ENCODE measurements at places on chromosomes 7 and 10. TPM values are rescaled to one million over a fixed set of nuclear protein-coding genes. Genes with fewer than 3 reads are reported as not detected.

DNA sequence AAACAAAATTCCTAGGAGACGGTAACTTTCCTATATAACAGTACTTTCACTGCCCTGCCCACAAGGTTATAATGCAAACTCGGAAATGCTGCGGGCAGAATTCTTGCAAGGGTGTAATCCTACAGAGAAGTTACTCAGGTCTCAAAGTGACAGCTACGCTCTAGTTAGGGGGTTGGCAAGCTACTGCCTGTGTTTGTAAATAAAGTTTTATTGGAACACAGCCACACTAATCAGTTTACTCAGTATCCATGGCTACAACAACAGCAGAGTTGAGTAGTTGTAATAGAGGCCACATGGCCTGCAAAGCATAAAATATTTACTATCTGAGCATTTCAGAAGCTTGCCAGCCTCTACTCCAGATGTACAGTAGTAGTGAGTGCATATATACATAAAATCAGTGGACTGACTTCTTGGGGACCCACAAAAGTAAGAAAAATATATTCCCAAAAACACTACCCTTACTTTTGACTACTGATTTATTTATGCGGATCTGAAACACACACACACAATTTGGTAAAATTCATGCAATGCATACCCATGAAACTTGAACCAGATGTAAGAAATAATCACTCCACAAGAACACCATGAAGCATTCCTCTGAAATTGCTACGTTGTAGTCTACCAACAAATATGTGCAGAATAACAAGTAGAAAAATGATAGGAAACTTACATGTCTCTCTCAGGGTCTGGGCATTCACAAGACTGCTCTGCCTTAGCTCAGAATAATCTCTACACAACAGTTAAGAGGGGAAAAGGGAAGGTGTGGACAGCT lies 53.0 kb downstream of the SMURF1 start:
- no peak for DNase-seq

DNA sequence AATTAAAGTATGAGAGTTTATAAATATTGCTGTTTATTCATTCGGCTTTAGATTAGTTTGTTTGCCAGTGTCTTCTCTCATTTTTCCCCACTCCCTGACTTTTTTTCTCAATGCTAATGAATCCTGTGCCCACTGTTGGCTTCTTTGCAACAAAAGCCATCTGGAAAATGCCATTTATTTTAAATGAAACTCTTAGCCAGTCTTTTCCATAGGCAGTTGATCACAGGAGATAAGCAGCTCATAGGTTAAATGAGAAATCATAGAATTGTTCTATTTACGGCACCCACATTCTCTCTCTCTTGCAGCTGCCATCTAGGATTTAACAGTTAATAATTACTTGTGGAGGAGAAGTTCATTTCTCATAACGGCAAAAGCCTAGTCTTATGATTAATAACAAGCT lies 249.3 kb upstream of the POM121L12 start:
- no peak for DNase-seq

MORN4 gene
- total RNA-seq, result 4.3 TPM

GRCh38 chr10:113433711-113434110 lies 119.1 kb upstream of the HABP2 start:
- DNase-seq, result no peak

TMEM213 gene
- total RNA-seq, result not detected

GRCh38 chr10:10600004-10600403 lies 417.7 kb upstream of the CELF2 start:
- no peak for DNase-seq

DNA sequence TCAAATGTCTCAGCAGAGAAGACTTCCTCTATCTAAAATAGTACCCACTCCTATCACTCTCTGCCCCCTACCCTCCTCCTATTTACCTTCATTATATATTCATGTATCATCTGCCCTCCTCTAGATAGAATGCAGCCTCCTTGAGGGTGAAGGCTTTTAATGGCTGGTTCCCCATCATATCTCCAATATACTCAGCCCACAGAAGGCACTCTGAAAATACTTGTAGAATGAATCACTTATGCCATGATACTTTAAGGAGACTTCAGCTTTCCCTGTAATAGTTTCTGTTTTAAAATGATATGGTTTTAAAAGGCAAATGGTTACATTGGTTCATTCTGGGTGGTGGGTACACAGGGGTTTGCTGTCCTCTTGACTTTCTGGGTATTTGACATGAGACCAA lies 25.3 kb downstream of the GFRA1 start:
- DNase-seq, result peak; percentile 9

- DNase-seq, result peak; percentile 81
These were observed 70.8 kb upstream of the ASAH2 start for GRCh38 chr10:50322077-50322476.

GRCh38 chr7:85292908-85293576 lies 106.2 kb upstream of the SEMA3D start:
- no peak for DNase-seq

DNA sequence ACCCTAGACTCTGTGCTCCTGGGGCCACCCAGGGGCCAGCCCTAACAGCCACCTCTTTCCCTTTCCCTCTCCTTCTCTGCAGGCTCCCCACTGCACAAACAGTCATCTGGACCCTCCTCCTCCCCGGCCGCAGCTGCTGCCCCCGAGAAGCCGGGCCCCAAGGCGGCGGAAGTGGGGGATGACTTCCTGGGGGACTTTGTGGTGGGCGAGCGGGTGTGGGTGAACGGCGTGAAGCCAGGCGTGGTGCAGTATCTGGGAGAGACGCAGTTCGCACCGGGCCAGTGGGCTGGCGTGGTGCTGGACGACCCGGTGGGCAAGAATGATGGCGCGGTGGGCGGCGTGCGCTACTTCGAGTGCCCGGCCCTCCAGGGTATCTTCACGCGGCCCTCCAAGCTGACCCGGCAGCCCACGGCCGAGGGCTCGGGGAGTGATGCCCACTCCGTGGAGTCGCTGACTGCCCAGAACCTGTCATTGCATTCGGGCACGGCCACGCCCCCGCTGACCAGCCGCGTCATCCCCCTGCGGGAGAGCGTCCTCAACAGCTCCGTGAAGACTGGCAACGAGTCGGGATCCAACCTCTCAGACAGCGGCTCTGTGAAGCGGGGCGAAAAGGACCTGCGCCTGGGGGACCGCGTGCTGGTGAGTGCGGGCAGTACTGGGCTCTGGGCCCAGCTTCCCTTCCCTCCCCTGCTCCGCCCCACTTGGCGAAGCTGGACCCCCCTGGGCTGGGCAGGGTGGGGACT lies 49.3 kb downstream of the CLIP2 start:
- DNase-seq, result no peak

- DNase-seq, result no peak
These were observed 185.5 kb downstream of the CFTR start for GRCh38 chr7:117665368-117665767.

GRCh38 chr7:112554591-112554990 lies 73.8 kb downstream of the LSMEM1 start:
- no peak for DNase-seq

DNA sequence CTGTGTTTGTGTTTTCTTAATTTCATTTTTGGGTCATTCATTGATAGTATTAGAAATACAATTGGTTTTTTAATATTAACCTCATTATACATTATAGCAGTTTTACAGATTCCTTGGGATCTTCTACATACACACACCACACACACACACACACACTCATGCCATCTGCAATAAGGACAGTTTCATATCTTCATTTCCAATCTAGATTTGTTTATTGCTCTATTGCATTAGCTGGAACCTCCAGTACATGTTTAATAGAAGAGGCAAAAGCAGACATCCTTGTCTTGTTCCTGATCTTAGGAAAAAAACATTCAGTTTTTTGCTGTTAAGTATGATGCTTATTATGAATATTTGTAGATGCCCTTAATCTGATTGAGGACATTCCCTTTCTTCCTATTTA lies 17.8 kb upstream of the CALU start:
- DNase-seq, result no peak

LAMB1 gene
- total RNA-seq, result 140 TPM

DNA sequence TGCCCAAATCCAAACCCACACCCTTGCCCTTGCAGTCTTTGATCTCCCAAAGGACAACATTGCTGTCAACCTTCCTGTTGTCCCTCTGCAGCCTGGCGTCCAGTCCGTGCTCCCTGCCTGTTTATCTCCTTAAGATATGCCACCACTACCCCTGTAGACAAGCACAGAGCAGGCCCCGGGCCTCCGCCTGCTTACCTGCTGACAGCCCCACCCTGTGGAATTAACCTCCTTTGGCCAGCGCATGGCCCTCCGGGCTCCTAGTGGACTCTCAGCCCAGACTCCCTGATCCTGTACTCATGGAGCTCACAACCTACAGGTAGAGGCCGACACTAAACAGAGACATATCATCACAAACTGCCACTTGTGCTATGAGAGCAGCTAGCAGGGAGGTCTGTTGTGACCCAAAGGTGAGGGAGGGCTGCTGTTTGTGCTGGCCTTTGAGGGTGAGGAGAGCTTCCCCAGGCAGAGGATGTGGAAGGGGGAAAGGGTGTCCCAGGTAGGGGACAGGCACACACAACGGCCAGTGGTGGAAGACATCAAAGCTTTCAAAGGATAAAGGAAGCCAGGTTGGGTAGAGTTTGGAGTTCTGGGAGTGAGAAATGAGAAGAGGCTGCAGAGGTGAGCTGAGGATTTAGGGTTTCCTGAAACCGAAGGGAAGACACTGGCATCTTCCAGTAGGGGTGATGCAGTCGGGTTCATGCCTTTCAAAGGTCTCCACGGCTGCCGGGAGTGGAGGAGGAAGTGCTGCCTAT lies 174.5 kb upstream of the ZMIZ1 start:
- DNase-seq, result no peak

GRCh38 chr10:115939101-115939854 lies 333.7 kb downstream of the GFRA1 start:
- no peak for DNase-seq

GRCh38 chr7:129948877-129949291 lies 3.9 kb downstream of the UBE2H start:
- DNase-seq, result peak; percentile 93

DNA sequence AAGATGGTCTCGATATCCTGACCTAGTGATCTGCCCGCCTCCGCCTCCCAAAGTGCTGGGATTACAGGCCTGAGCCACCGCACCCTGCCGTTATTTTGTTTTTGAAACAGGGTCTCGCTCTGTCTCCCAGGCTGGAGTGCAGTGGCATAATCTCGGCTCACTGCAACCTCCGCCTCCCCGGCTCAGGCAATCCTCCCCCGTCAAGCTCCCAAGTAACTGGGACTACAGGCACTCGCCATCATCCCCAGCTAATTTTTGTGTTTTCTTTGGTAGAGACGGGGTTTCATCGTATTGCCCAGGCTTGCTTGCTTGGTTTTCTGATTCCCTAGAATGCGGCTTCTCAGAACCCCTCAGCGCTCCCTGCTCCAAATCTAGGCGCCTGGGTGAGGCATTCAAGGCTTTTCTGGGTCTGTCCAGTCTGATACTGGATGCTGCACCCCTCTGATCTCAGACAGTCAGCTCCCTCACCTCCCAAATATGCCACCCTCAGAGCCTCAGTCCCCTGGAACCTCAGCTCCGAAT lies 1.3 kb downstream of the TFR2 start:
- no peak for DNase-seq

LBX1 gene
- total RNA-seq, result 1.7 TPM

GRCh38 chr10:7205656-7206055 lies 205.2 kb downstream of the SFMBT2 start:
- no peak for DNase-seq

ADRA2A gene
- total RNA-seq, result 0.34 TPM

NOS3 gene
- total RNA-seq, result not detected

SPDYE1 gene
- not detected for total RNA-seq

DNA sequence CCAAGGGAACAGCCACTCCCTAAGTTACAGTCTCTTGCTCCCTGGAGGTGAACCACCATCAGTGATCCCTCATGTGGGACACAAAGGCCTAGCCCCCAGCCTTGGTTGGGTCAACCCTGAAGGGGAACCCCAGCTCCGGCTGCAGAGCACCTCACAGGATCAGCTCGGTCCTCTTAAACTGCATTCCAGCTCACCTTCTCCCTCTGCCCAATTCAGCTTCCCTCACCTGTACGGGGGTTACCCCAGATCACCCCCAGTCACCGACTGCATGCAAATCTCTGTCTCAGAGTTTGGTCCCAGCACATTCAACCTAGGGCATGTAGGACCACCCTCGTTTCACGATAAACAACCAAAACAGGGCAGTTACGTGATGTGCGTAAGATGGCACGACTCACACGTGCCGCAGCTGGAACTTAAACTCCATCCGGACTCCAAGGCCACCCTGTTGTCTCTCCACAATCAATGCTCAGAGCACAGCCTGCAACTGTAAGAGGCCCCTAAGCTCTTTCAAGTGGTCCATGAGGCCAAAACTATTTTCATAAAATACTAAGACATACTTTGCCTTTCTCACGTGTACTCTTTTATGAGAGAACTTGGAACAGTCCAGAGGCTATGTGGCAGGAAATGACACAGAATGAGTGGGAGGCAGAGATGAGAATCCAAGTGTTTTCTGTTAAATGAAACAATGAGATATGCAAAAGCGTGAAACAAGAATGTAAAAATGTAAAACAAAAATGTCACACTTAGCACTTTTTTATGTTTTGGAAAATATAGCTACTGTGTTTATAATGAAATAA lies 285.2 kb downstream of the PTPRN2 start:
- DNase-seq, result no peak

DNA sequence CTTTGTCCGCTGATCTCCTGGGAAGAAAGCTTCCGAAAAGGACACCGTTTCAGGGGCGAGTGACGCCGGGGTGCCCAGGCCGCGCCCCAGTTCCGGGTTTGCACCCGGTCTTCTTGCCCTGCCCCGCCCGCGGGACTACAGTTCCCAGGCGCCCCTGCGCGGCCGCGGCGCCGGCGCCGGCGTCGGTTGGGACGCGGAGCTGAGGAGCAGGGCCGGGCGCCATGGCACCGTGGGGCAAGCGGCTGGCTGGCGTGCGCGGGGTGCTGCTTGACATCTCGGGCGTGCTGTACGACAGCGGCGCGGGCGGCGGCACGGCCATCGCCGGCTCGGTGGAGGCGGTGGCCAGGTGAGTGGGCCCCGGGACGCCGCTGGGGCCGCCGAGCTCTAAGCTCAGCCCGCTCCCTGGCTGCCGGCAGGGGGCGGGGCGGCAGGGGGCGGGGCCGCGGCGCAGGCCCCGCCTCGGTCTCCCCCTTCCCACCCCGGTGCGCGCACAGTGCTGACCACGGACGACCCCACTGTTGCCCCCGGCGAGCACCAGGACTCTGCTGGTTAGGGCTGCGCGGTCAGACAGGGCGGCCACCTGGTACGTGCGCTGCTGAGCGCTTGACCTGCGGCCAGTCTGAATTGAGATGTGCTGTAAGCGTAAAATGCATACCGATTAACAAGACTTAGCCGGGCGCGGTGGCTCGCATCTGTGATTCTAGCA lies at the start of gene LHPP:
LHPP (plus strand) TSS at position 182 of the 706 bp plus-strand sequence; CDS start at position 222, 40 bp downstream.
- DNase-seq, result peak; percentile 78

- peak; percentile 79 for DNase-seq
These were observed at the start of gene HOXA7 for GRCh38 chr7:27156508-27156898. HOXA7 (minus strand) TSS chr7:27156675; CDS start chr7:27156545, 130 bp downstream.

GRCh38 chr10:484441-484924 lies 205.0 kb downstream of the DIP2C start:
- DNase-seq, result peak; percentile 52

All from LHCN-M2 (cell line).